ENCODE measurements at places on chromosomes 11 and 22.

- DNase-seq = no peak
Measured at GRCh38 chr11:71532036-71532610, 5.1 kb downstream of the KRTAP5-7 start.

DNA sequence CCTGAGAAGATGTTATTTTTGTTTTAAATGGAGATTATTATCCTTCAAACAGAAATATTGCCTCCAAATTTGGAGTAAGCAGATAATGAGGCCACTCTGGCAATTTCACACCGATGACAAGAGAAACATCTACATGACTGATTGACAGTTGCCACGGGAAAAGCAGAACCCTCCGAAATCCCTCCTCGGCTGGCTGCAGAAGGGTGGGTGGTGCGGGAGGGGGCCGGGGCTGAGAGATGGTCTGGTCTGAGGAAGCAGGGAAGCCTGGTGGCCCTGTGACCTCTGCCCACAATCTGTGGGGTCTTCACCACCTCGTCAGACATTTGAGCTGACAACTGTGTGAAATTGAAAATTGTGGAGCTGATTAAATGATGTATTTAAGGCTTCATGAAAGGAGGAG, 503.2 kb downstream of the MN1 start:
- no peak for DNase-seq

GRCh38 chr11:910044-910588, 494 bp downstream of the CHID1 start:
- DNase-seq = no peak

- DNase-seq = no peak
Measured at GRCh38 chr11:6746086-6746618, 25.6 kb downstream of the OR2AG2 start.

GRCh38 chr11:17722000-17722643, 2.8 kb downstream of the MYOD1 start:
- no peak for DNase-seq

DNA sequence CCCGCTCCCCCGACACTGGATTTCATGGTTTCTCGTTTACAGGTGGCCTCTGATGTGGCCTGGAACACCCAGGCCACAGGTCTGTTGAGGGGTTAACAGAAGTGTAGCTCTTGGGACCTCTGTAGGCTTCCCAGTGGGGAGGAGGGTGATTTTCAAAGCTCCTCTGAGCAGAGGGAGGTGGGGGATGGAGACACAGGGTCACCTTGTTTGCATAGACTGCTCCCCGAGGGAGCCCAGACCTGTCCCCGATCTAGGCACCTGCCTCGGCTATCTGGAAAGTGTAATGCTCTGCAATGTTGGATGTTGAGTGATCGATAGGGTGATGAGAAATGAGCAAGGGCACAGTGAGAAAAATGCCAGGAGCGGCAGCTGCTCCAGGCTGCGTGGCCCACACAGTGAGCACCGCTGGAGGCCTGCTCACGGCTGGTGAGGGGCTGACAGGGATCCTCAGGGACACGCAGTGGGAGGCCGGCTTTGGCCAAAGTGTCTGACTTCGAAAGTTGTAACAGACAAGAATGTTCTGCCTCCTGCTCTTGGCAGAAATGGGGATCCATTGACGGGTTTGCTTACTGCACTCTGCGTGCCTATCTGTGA, 594.1 kb downstream of the BRD1 start:
- no peak for DNase-seq

DNA sequence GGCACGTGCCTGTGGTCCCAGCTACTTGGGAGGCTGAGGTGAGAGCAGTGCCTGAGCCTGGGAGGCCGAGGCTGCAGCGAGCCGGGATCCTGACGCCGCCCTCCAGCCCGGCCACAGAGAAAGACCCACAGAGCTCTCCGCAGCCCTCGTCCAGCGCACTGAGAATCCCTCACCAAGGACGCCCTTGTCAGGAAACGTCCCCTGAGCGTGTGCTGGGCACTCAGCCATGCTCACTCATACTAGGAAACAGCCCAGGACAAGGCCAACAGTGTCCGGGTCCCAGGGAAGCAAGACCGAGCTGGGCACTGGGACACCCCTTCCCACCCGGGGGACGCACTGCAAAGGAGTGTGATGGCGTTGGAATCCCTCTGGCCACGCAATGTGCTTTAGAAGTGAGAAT, 14.5 kb downstream of the DEAF1 start:
- DNase-seq = no peak

GRCh38 chr22:39558254-39558727, 12.3 kb upstream of the CACNA1I start:
- DNase-seq = no peak

- DNase-seq = no peak
Measured at GRCh38 chr22:33789690-33790253, 130.5 kb downstream of the LARGE1 start.

DNA sequence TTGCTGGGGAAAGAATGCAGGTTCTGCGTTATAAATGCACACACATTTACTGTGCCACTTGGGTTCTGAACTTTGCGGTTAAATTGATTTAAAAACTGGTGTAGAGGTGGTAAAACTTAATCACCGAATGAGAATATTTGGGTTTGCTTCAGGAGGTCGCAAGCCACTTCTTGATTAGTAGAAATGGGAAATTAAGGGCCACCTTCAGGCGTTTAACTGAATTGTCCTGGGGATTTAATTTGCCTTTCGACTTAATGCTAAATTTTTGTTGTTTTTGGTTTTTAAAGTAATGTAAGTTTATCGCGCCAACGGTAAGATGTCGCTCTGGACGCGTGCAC, 459 bp upstream of the NCR3LG1 start:
- no peak for DNase-seq

DNA sequence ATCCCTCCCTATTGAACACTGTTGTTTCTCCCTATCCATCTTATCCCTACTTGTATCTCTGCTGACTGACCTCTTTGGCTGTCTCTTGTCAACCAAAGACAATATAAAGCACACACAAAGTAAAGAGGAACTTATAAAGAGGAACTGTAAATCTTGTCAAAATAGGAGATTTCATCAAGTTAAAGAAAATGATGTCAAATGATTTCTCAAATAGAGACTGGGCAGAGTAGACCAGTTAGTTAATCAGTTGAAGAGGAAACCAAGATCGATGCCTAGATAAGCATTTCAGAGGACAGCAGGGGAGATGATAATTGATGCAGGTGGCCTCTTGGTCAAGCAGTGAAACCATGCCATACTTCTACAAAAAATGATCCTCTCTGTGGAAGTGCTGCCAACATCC, 22.7 kb downstream of the KCNQ1OT1 start:
- DNase-seq = no peak

- no peak for DNase-seq
Measured at GRCh38 chr11:130580372-130580771, 131.9 kb downstream of the ADAMTS15 start.

DNA sequence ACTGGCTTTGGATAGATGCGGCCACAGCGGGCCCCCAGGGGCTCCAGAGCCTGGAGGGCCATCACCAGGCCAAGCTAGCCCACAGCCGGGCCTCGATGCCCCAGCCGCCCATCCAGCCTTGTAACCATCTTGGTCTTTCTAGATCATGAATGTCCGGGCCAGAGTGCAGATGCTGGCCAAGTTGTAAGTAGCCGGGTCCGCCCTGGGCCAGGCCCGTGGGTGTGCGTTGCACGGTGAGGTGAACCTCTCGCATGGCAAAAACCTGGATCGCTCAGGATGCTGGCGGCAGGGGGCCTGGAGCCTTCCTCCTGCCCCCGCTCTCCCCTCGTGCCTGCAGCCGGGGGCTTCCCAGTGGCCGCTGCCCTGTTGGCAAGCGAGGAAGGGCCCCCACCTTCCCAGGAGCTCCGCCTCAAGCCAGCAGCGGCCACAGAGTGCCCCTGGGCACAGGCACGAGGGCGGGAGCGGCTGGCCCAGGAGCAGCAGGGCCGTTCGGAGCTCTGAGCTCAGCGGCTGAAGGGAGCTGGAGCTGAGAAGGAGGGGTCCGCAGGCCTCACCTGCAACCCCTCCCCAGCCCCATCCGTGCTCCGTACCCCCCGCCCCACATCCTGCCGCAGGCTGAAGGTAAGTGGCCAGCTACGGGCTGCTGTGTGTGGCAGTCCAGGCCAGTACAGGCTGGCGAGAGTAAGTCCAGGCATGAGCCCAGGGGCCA, 10.9 kb upstream of the MRPL23 start:
- no peak for DNase-seq

- DNase-seq = peak; percentile 7
Measured at GRCh38 chr11:108115500-108116140, 5.7 kb upstream of the ACAT1 start.

GRCh38 chr11:97732011-97732632, 1288.6 kb upstream of the CNTN5 start:
- no peak for DNase-seq

GRCh38 chr11:134581121-134581626, 169.1 kb upstream of the B3GAT1 start:
- DNase-seq = no peak

DNA sequence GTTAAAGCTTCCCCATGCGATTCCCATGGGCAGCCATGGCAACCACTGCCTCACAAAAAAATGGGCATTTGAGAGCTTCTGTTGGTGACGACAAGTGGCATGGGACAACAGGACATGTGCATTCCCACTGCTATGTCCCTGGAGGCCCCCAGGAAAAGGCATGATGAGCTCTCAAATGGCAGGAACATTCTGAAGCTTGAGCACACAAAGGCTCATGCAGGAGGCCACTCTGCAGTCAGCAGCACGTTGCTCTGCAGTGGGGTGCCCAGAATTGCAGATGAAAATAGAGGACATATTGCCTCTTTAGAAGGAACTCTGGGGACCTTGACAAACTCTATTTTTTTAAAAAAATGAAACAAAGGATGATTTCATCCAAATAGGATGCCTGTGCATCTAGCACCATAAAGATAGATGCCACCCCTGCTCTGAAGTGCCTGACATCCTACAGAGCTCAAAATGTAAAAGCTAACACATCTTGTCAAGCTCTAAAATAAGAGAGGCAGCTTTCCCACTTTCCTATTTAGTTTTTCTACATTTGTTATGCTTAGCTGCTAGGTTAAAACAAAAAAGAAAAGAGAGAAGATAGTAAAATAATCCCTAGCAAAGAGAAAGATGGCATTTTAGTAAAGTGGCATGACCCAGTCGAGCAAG, 277.6 kb upstream of the ZC3H12C start:
- no peak for DNase-seq

- no peak for DNase-seq
Measured at GRCh38 chr11:60512651-60513225, 2.5 kb upstream of the MS4A13 start.

GRCh38 chr11:28460348-28460747, 352.2 kb downstream of the METTL15 start:
- DNase-seq = no peak

DNA sequence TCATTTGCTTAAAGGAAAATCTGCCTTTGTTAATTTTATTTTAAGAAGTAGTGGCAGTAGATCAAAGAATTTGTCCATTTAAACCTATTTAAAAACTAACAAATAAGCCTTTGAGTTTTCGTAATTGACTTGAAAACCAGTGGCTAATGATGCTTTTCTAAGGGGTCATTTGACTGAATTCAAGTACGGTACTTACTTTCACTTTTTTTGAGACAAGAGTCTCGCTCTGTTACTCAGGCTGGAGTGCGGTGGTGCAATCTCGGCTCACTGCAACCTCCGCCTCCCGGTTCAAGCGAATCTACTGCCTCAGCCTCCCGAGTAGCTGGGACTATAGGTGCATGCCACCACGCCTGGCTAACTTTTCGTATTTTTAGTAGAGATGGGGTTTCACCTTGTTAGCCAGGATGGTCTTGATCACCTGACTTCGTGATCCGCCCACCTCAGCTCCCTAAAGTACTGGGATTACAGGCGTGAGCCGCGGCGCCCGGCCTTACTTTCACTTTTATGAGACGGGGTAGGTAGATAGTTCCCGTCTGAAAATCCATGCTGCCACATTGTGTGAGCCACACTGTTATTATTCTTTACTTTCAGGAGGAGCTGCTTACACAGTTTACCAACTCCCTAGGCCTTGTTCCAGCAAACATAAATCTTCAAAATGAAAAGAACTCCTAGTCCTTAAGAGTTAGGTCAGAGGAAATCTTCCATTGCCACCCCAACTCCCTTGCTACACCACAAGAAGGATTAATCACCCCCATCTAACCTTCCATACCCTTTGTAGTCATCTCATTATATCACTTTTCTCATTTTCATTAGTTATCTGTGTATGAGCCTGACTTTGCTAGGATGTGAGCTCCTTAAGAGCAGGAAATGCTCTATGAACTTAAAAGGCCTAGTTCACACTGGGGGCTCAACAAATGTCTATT, 926.6 kb upstream of the CCDC90B start:
- DNase-seq = no peak

- DNase-seq = no peak
Measured at GRCh38 chr11:10291801-10292638, 2.0 kb downstream of the SBF2 start.

DNA sequence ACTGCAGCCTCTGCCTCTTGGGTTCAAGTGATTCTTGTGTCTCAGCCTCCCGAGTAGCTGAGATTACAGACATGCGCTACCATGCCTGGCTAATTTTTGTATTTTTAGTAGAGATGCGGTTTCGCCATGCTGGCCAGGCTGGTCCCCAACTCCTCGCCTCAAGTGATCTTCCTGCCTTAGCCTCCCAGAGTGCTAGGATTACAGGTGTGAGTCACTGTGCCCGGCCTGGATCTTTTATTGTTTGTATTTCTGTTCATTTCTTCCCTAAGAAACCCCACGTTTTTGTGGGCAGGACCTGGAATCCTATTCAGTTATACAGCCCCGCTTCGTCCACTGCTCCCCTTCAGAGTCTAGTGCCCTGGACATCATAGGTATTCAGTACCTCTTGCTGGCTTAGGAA, 28.7 kb downstream of the ZBTB16 start:
- DNase-seq = no peak

DNA sequence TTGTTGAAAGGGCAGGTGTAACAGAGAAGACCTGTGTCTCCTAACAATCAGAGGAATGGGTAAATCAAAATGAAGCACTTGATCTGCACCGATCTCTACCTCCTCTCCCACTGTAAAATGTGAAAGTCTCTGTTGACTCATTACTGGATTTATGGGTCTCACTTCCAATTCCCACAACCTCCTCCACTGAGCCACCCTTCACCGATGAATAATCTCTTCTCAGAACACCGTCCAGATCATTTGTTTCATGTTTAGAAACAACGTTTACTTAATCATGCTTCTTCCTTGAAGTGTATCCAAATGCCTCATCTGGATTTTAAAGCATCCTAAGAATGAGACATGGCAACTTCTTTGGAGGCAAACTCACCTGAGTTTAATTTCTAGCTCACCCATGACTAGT, 643.6 kb downstream of the ETS1 start:
- DNase-seq = no peak

DNA sequence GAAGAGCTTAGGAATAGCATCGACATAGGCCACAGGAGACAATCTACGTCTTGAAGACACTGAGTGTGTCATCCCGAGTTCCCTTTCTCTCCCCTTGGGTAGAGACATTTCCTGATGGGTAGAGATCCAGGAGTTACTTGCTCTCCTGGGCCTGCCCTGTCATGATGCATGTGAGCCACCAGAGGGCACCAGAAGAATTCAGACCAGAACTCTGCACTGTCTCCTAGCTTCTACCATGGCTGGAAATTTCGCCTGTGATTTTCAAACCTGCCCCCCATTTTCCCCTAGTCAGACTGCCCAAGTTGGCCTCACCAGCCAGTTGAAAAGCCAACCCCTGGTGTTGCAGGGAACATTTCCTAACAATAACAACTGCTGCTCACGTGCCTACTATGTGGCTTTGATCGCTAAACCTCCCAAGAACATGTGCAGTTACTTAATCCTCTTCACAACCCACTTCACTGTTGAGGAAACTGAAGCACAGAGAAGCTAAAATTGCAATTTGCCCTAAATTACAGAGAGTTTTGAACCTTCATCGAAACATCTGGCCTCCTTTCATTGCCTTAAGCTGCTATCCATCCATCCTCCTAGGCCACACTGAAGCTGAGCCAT, 47.2 kb downstream of the C11orf58 start:
- peak; percentile 25 for DNase-seq

All from T1000 (cell line).